HFFc6 (cell line): ENCODE measurements at places on chromosomes 6 and 20. TPM values are rescaled to one million over a fixed set of nuclear protein-coding genes. Genes with fewer than 3 reads are reported as not detected.
A peak's percentile ranks its signal among the peaks of the same experiment; 100 is the strongest.

TSPO2 gene
- total RNA-seq: not detected in 3 replicates

TLDC2 gene
- 0.15 to 0.55 TPM (median 0.24 TPM) in 3 replicates for total RNA-seq

GFOD1 gene
- 2.7 to 4.7 TPM (median 4.0 TPM) in 3 replicates for total RNA-seq

ULBP2 gene
- total RNA-seq: 17.6 to 22.2 TPM (median 19.5 TPM) in 3 replicates

BTN2A1 gene
- 30.2 to 35.3 TPM (median 30.3 TPM) in 3 replicates for total RNA-seq

RIPPLY2 gene
- total RNA-seq: not detected in 3 replicates

GSTA4 gene
- total RNA-seq: 15.7 to 22.1 TPM (median 19.9 TPM) in 3 replicates

GPSM3 gene
- total RNA-seq: 4.2 to 10.1 TPM (median 4.6 TPM) in 3 replicates

DNA sequence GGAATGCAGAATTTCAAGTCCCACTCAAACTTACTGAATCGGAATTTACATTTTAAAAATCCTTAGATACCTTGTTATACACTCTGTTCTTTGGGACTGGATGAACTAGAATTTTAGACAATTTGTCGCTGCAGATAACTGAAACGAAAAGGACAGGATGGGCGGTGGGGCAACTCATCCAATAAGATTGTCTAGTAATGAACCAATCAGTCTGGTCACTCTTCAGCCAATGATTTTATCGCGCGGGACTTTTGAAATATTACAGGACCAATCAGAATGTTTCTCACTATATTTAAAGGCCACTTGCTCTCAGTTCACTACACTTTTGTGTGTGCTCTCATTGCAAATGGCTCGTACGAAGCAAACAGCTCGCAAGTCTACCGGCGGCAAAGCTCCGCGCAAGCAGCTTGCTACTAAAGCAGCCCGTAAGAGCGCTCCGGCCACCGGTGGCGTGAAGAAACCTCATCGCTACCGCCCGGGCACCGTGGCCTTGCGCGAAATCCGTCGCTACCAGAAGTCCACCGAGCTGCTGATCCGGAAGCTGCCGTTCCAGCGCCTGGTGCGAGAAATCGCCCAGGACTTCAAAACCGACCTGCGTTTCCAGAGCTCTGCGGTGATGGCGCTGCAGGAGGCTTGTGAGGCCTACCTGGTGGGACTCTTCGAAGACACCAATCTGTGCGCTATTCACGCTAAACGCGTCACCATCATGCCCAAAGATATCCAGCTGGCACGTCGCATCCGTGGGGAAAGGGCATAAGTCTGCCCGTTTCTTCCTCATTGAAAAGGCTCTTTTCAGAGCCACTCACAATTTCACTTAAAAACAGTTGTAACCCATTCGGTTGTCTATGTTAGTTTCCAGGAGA, 41.9 kb upstream of the HFE start:
- H3K36me3 ChIP-seq: no peaks in the 10 kb centered on the region
- peak; percentile 98 for DNase-seq
- peak overlapping the region; percentile 97 for H3K27ac ChIP-seq
- H3K4me1 ChIP-seq: peaks cover 48% of the 10 kb centered on the region
- H3K4me3 ChIP-seq: peak overlapping the region; percentile 88

- no peak overlapping the region for H3K27ac ChIP-seq
- no peaks in the 10 kb centered on the region for H3K27me3 ChIP-seq
- no peak for DNase-seq
- peaks cover 31% of the 10 kb centered on the region for H3K4me1 ChIP-seq
- H3K36me3 ChIP-seq: no peaks in the 10 kb centered on the region
Measured at GRCh38 chr6:109060571-109060970, 34.1 kb downstream of the SESN1 start.

DNA sequence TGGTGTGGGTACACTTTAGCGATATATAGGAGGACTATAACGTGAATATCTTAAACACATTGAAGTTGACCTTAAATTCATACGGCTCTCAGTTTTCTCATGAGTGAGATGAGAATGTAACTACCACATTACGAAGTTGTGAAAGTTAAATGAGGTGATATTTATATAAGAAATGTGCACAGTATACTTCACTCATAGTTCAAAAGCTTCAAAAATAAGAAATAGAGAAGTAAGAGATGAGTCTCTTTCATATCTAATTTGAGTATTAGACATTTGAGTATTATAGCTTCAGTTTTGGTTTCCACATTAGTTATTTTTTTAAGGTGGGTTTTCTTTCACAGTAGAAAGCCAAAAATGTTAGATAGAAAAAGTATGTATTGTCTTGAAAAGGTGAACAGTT, 183.3 kb downstream of the NKAIN2 start:
- no peaks in the 10 kb centered on the region for H3K27me3 ChIP-seq
- DNase-seq: no peak
- no peak overlapping the region for H3K4me3 ChIP-seq
- H3K27ac ChIP-seq: no peak overlapping the region

DNA sequence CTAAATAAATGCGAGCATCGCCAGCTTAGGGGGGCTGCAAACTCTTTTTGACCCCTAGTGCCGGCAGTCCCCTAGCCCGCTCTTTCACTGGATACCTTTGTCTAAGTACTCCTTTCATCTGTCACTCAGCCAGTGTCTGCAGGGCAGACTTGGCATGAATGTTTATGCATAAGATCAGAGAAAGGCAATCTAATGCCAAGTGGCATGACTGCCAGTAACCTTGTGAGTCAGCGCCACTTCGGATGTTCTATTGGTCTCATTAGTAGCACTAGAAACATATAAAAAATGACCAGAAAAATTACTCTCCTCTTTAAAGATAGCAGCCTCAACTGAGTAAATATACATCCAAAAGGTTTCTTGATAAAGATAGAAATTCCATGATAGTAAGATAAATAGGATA, 192.2 kb downstream of the TBC1D32 start:
- DNase-seq: no peak
- no peak overlapping the region for H3K27ac ChIP-seq
- H3K27me3 ChIP-seq: no peaks in the 10 kb centered on the region
- no peaks in the 10 kb centered on the region for H3K4me1 ChIP-seq

GRCh38 chr6:139698526-139699176, 324.2 kb upstream of the CITED2 start:
- H3K4me3 ChIP-seq: no peak overlapping the region
- DNase-seq: no peak
- peaks cover 22% of the 10 kb centered on the region for H3K4me1 ChIP-seq
- no peak overlapping the region for H3K27ac ChIP-seq

DNA sequence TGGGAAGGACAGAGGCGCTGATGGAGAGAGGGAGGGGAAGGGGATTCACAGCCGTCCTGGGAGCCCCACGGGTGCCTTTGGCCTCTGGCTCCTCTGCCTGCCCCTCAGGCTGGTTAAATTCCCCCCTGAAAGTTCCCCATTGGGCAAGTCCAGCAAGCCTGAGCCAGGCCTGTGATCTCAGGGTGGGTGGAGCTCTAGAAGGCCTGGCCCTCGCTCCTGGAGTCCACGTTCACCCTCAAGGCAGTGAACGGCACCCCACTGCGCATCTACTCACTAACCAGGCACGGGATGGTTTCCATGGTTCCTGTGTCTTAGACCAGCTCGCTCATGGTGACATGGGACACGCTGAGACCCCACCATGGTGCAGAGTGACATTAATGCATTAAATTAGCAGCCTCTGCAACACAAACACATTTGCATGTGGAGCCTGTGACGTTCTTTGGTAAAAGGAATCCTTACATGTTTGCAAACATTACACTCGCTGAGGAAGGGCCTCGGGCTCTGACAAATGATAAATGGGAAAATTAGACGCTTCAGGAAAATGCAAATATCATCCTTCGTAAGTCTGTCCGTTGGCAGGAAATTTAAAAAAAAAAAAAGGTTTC, 452.7 kb downstream of the PREX1 start:
- H3K36me3 ChIP-seq: no peaks in the 10 kb centered on the region
- H3K4me3 ChIP-seq: no peak overlapping the region
- no peak overlapping the region for H3K27ac ChIP-seq
- H3K4me1 ChIP-seq: no peaks in the 10 kb centered on the region
- H3K27me3 ChIP-seq: peaks cover 6% of the 10 kb centered on the region

GRCh38 chr6:128062882-128063603, 162.2 kb upstream of the THEMIS start:
- no peak overlapping the region for H3K4me3 ChIP-seq
- peaks cover 48% of the 10 kb centered on the region for H3K4me1 ChIP-seq
- peaks cover 30% of the 10 kb centered on the region for H3K36me3 ChIP-seq
- no peak overlapping the region for H3K27ac ChIP-seq

- H3K27me3 ChIP-seq: peaks cover 25% of the 10 kb centered on the region
- peak; percentile 91 for DNase-seq
- H3K36me3 ChIP-seq: no peaks in the 10 kb centered on the region
- H3K4me3 ChIP-seq: peak overlapping the region; percentile 16; the same call in 1 of the 2 replicates
- peak overlapping the region; percentile 58 for H3K27ac ChIP-seq
Measured at GRCh38 chr6:4280707-4281106, 145.3 kb upstream of the ECI2 start.

- no peaks in the 10 kb centered on the region for H3K27me3 ChIP-seq
- no peak overlapping the region for H3K27ac ChIP-seq
- H3K4me1 ChIP-seq: no peaks in the 10 kb centered on the region
- no peak overlapping the region for H3K4me3 ChIP-seq
- no peaks in the 10 kb centered on the region for H3K36me3 ChIP-seq
Measured at GRCh38 chr6:75986935-75987334, 85.5 kb downstream of the IMPG1 start.

- H3K27ac ChIP-seq: peak overlapping the region; percentile 58
- H3K4me3 ChIP-seq: no peak overlapping the region
- 0 out of 2 replicates have a peak, but pooled peaks cover 10% of the 10 kb centered on the region for H3K4me1 ChIP-seq
- DNase-seq: peak; percentile 61
- no peaks in the 10 kb centered on the region; the same call in 1 of the 2 replicates for H3K27me3 ChIP-seq
Measured at GRCh38 chr6:22041797-22042480, 254.9 kb downstream of the PRL start.

GRCh38 chr6:159012201-159012600, 12.2 kb upstream of the RSPH3 start:
- H3K27me3 ChIP-seq: no peaks in the 10 kb centered on the region
- no peak overlapping the region for H3K4me3 ChIP-seq
- H3K27ac ChIP-seq: no peak overlapping the region
- H3K36me3 ChIP-seq: no peaks in the 10 kb centered on the region
- peak; percentile 19 for DNase-seq
- peaks cover 7% of the 10 kb centered on the region for H3K4me1 ChIP-seq

- H3K36me3 ChIP-seq: no peaks in the 10 kb centered on the region
- H3K27me3 ChIP-seq: no peaks in the 10 kb centered on the region; the same call in 1 of the 2 replicates
- peaks cover 3% of the 10 kb centered on the region; the same call in 1 of the 2 replicates for H3K4me1 ChIP-seq
Measured at GRCh38 chr6:115896538-115897129, 164.1 kb downstream of the FRK start.

GRCh38 chr20:59588236-59588855, 16.0 kb upstream of the PHACTR3 start:
- H3K36me3 ChIP-seq: no peaks in the 10 kb centered on the region
- DNase-seq: no peak
- H3K27me3 ChIP-seq: peaks cover 3% of the 10 kb centered on the region
- H3K4me1 ChIP-seq: no peaks in the 10 kb centered on the region
- no peak overlapping the region for H3K27ac ChIP-seq
- no peak overlapping the region for H3K4me3 ChIP-seq

DNA sequence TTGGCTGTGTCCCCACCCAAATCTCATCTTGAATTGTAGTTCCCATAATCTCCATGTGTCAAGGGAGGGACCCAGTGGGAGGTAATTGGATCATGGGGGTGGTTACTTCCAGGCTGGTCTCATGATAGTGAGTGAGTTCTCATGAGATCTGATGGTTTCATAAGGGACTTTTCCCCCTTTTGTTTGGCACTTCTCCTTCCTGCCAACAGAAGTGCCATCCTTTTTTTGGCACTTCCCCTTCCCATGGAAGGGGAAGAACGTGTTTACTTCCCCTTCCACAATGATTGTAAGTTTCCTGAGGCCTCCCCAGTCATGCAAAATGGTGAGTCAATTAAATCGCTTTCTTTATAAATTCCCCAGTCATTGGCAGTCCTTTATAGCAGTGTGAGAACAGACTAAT, 18.0 kb upstream of the PI3 start:
- peaks cover 5% of the 10 kb centered on the region; the same call in 1 of the 2 replicates for H3K4me1 ChIP-seq
- H3K36me3 ChIP-seq: 0 out of 2 replicates have a peak, but pooled peaks cover 4% of the 10 kb centered on the region
- no peak overlapping the region for H3K27ac ChIP-seq

DNA sequence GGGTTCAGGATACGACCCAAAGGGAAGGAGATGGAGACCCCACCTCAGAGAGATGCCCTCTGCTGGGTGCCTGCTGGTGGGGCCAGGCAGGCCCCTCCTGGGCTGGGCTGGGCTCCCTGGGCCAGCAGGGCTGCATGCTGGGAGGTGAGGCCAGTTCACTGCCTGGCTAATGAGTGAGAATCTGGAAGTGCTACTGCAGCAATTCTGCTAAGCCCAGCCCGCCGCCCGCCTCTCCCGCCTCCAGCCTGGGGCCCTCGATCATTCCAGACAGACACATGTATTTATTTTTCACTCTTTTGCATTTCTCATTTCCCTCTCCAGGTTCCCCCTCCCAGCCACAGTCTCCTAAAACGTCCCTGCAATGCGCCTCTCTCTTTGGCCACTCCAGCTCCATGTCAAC, 79.6 kb downstream of the CDH22 start:
- H3K4me3 ChIP-seq: no peak overlapping the region
- H3K4me1 ChIP-seq: peaks cover 7% of the 10 kb centered on the region
- H3K27me3 ChIP-seq: peaks cover 23% of the 10 kb centered on the region

GRCh38 chr6:155378276-155378675, 64.0 kb upstream of the TFB1M start:
- peaks cover 84% of the 10 kb centered on the region for H3K4me1 ChIP-seq
- H3K4me3 ChIP-seq: no peak overlapping the region
- H3K27me3 ChIP-seq: no peaks in the 10 kb centered on the region
- no peak for DNase-seq

DNA sequence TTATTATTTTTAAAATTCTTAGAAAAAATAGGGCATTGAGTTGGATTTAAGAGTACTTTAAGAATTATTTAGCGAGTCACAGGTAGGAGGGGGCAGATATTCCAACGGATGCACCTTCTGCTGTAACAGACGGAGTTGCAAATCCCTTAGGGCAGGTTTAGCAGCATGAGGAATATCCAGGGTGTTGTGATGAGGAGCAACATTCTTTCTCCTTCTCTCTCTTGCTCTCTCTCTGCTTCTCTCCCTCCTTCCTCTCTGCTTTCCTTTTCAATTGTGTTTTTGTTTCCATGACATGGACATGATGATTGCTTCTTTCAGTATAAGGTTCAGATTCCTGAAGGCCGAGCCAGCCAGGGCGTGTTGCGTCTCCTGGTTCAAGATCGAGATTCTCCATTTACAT, 28.9 kb downstream of the CDH26 start:
- H3K4me1 ChIP-seq: peaks cover 29% of the 10 kb centered on the region
- H3K36me3 ChIP-seq: no peaks in the 10 kb centered on the region
- no peak overlapping the region for H3K27ac ChIP-seq
- no peak for DNase-seq
- no peak overlapping the region for H3K4me3 ChIP-seq

DNA sequence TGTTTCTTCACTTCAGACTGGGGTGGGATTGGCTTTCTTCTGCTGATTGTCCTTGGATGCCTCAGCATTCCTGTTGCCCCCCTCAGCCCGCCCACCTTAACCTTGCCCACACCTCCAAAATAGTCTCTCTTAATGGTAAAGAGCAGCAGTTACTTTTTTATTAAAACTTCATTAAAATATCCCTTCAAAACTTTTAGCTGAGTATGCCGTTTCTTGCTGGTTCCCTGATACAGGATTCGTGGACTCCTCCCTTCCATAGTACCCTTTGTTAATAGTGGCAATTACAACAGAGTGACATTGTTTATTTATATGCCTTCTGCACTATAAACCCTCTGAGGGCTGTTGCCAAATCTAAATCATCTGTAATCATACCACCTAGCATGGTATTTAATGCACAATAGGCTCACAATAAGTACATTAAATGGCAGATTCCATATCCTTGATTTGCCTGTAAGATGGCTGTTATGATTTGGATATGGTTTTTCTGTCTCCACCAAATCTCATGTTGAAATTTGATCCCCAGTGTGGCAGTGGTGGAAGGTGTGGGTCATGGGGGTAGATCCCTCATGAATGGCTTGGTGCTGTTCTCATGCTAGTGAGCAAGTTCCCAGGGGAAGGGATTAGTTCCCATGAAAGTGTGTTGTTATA, 3.5 kb upstream of the MOCS1 start:
- H3K27me3 ChIP-seq: peaks cover 3% of the 10 kb centered on the region
- H3K4me1 ChIP-seq: peaks cover 11% of the 10 kb centered on the region
- no peak overlapping the region for H3K4me3 ChIP-seq
- no peaks in the 10 kb centered on the region for H3K36me3 ChIP-seq
- no peak for DNase-seq
